ENCODE measurements at places on chromosomes 13 and 19. TPM values are rescaled to one million over a fixed set of nuclear protein-coding genes. Genes with fewer than 3 reads are reported as not detected.

SPART gene
- 59.1 TPM for polyA plus RNA-seq

TTC9B gene
- polyA plus RNA-seq: not detected

FBN3 gene
- not detected for polyA plus RNA-seq

ZNF567 gene
- 10.9 TPM for polyA plus RNA-seq

ATP4A gene
- polyA plus RNA-seq: not detected

SPRY2 gene
- polyA plus RNA-seq: not detected

METTL21C gene
- polyA plus RNA-seq: not detected

PBX4 gene
- polyA plus RNA-seq: 3.8 TPM

DNA sequence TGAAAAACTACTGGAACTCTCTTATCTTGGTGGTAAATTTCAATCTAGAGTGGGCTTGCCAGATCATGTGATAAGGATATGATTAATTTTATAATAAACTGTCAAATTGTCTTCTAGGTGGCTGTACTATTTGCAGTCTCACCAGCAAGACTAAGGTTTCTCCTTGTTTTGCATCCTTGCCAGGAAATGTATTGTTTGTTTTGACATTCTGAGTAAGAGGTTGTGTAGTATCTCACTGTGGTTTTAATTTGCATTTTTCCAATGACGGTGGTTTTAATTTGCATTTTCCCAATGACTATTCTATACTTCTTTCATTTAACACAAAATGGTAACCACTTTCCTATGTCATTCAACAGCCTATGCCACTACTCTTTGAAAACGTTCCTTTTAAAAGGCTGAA is 2.0 kb downstream of the CAB39L start:
- DNase-seq: no peak
- no peaks in the 10 kb centered on the region for H3K36me3 ChIP-seq
- H3K27ac ChIP-seq: no peak overlapping the region
- H3K27me3 ChIP-seq: no peaks in the 10 kb centered on the region
- no peak overlapping the region for H3K4me3 ChIP-seq

GRCh38 chr13:40615619-40616018 is 50.8 kb downstream of the FOXO1 start:
- peaks cover 65% of the 10 kb centered on the region for H3K4me1 ChIP-seq
- H3K36me3 ChIP-seq: no peaks in the 10 kb centered on the region
- DNase-seq: no peak
- no peaks in the 10 kb centered on the region for H3K27me3 ChIP-seq

DNA sequence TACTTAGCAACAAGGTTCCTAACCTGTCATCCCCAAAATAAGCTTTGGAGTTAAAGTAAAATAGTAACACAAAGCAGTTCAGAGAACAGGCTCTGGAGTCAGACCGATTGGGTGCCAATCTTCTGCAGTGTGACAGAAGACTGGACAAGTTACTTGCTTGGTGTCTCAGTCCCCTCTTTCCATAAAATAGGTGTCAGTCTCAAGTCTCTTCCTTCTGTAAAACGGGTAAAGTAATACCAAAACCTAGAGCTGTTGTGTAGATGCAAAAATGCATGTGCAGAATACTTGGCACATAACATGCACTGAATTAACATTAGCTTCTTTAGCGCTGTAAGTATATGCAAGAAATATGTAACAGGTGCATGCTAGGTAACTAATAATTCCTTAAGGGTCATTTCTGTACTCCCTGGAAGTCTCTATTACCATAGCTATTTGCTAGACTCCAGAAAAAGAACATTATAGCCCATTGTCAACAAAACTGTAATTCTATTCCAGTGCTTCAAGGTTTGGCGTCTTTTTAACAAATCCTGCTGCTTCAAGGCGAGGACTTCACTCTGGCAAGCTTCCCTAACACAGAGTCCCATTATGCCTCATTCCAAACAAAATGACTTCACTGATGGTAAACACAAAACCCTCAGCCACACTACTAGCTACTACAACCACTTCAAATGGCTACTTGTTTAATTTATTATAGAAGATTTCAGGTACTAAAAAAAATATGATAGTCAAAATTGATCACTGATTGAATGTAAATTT is 32.8 kb downstream of the ELF1 start:
- no peak for DNase-seq
- H3K4me3 ChIP-seq: peak overlapping the region; percentile 49
- no peaks in the 10 kb centered on the region for H3K27me3 ChIP-seq
- peak overlapping the region; percentile 86 for H3K27ac ChIP-seq
- H3K4me1 ChIP-seq: peaks cover 57% of the 10 kb centered on the region

- no peak for DNase-seq
- peaks cover 57% of the 10 kb centered on the region for H3K36me3 ChIP-seq
- H3K27ac ChIP-seq: no peak overlapping the region
Measured at GRCh38 chr13:111267205-111267604, 53.2 kb upstream of the TEX29 start.

DNA sequence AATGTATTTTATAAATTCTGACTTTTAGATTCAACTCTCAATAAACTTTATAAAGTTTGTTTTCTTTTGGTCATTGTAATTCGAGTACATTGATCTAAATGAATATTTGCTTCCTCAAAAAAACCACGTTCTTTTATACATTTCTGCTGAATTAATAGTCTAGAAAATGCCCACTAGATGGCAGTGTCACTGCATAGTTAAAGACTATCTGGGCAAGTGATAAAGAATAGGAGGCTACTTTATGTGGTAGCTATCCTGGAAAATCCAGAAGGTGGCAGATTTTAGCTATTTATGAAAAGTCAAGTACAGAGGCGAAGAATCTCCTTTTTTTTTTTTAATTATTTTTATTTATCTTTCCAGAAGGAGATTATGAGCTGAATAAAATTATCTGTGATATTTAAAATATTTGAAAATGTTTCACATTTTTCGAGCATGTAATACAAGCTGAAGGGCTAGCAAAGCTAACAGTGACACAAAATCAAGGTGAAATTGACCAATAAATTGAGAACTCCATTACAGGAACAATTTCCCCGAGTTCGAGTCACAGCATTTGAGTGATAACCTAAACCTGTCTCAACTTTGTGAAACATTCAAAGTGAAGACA is 221.8 kb downstream of the OLFM4 start:
- H3K27ac ChIP-seq: no peak overlapping the region
- no peak overlapping the region for H3K4me3 ChIP-seq
- DNase-seq: peak; percentile 13
- H3K27me3 ChIP-seq: no peaks in the 10 kb centered on the region
- H3K36me3 ChIP-seq: no peaks in the 10 kb centered on the region
- no peaks in the 10 kb centered on the region for H3K4me1 ChIP-seq

GRCh38 chr19:31096062-31096830 is 253.0 kb downstream of the TSHZ3 start:
- no peak overlapping the region for H3K27ac ChIP-seq
- H3K27me3 ChIP-seq: no peaks in the 10 kb centered on the region
- H3K4me3 ChIP-seq: no peak overlapping the region
- no peaks in the 10 kb centered on the region for H3K4me1 ChIP-seq

DNA sequence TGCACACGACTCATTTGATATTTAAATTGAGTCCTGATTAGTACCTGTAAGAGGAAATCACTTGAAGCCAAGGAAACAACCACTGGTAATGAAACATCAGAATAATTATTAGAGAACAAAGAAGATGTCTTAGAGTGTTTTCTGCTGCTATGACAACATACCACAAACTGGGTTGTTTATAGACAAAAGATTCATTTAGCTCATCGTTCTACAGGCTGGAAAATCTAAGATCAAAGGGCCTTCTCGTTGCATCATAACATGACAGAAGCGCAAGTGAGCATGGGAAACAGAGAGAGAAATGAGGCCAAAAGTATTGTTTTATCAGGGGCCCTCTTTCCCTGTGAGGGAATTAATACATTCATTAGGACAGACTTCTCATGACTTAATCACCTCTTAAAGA is 1024.0 kb upstream of the PCDH9 start:
- no peaks in the 10 kb centered on the region for H3K36me3 ChIP-seq
- no peak for DNase-seq
- no peak overlapping the region for H3K4me3 ChIP-seq
- no peaks in the 10 kb centered on the region for H3K27me3 ChIP-seq

GRCh38 chr19:22617614-22618320 is 16.4 kb upstream of the ZNF492 start:
- no peak overlapping the region for H3K4me3 ChIP-seq
- no peaks in the 10 kb centered on the region for H3K27me3 ChIP-seq
- no peak for DNase-seq
- H3K27ac ChIP-seq: no peak overlapping the region
- no peaks in the 10 kb centered on the region for H3K36me3 ChIP-seq

- H3K27ac ChIP-seq: no peak overlapping the region
- H3K27me3 ChIP-seq: no peaks in the 10 kb centered on the region
- no peaks in the 10 kb centered on the region for H3K4me1 ChIP-seq
- no peaks in the 10 kb centered on the region for H3K36me3 ChIP-seq
Measured at GRCh38 chr13:113437408-113438010, 15.8 kb downstream of the ADPRHL1 start.

- DNase-seq: no peak
- no peak overlapping the region for H3K4me3 ChIP-seq
Measured at GRCh38 chr13:41203810-41204209, 9.4 kb upstream of the KBTBD7 start.

DNA sequence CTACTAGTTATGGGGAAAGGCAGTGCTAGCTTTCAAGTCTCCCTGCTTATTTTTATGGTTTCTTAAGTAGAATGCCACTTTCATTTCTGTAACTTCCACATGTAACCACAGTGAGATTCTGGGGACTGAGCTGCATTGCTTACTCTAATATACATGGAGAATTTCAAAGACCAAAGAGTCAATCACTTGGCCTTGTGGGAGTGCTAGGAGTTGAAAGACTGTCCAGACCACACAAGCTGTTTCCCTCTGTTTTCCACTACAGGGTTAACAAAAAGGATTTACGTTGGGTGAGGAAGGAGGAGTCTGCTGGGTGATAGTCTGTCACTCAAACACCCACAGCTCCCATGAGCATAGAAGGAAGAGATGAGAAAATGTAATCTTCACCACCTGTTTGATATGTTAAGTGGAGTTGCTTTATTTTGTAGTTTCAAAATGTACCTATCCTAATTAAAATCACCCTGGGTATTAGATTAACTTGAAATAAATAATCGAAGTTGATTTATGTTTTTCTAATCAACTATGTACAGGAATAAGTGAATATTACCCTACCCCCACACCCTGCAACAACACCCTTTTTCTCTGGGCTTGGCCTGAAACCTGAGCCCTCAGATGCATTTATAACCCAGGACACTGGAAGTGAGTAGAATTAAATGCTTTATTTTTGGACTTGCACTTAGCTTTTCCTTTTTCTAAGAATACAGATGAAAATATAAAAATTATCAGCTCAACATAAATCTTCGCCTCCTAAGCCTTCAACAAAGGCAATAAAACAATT is 225.8 kb upstream of the SLC10A2 start:
- H3K27ac ChIP-seq: no peak overlapping the region
- no peak overlapping the region for H3K4me3 ChIP-seq
- no peaks in the 10 kb centered on the region for H3K36me3 ChIP-seq
- H3K4me1 ChIP-seq: no peaks in the 10 kb centered on the region
